GM10248 (cell line): ENCODE measurements at places on chromosomes 11 and 22.

- DNase-seq = no peak
Observed at GRCh38 chr11:1927026-1927847, 7.7 kb downstream of the TNNT3 start.

GRCh38 chr22:29958170-29958569 lies 75.2 kb downstream of the MTMR3 start:
- DNase-seq = no peak

GRCh38 chr11:26753723-26754504 lies 32.1 kb upstream of the SLC5A12 start:
- DNase-seq = no peak

- no peak for DNase-seq
Observed at GRCh38 chr11:9049959-9050358, 41.4 kb downstream of the SCUBE2 start.

DNA sequence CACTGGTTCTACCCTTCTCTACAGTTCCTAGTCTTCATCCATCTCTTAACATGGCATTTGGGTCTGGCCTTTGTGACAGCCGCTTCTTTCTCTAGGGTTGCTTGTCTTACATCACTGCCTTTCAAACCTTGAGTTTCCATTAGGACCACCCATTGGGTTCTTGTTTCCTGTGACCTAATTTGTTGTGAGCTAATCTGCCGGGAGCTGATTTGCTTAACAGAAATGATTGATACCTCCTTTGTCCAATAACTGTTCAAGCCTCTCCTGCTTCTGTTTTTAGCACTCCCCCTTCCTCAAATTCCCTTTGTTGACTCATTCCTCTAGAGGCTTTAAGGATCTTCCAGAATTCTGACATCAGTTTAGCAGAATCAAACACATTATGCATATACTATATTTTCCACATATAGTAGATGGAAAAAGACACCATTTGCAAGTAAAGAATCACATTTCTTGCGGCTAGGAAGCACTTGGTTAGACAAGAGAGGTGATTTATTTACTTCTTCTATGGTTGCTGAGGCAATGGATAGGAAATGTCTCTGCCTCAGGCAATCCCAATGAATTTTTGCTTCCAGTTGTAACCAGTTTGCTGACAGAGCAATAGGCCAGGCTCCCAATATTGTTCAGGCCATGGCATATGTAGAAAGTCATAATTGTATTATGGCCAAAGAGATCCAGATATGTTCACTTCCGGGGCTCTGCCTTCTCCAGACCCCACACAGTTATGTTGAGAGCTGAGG lies 130.7 kb downstream of the SNX19 start:
- no peak for DNase-seq

- DNase-seq = no peak
Observed at GRCh38 chr11:60345489-60345888, 18.4 kb downstream of the MS4A6E start.

- DNase-seq = no peak
Observed at GRCh38 chr11:8480858-8481257, 113.2 kb downstream of the STK33 start.

- no peak for DNase-seq
Observed at GRCh38 chr11:76742902-76743301, 40.3 kb upstream of the TSKU start.

GRCh38 chr11:34749666-34750659 lies 129.1 kb downstream of the EHF start:
- no peak for DNase-seq

GRCh38 chr11:73203790-73204189 lies 14.3 kb upstream of the P2RY2 start:
- DNase-seq = no peak

DNA sequence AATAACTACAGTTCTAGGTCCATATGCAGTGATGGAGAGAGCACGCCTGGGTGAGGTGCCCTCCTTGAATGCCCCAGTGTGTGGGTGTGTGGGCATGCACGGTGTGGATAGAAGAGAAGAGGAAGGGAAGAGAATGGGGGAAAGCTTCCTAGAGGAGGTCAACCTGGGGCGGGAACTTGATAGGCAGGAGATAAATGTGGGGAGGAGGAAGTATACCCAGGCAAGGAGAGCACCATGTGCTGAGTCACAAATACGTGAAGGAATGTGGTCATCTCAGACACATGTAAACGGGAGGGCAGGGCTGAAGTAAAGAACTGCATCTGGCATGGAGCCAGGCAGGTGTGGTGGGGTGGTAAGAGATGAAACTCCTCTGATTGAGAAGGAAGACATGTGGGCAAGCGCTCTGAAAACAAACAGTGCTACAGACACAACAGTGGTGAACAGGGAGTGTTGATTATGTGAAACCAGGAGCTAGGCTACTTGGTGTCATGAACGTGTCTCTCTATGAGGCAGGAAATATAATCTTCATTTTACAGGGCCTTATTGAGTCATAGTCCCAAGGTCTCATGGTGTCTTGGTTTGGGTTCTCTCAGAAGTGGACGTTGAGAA lies 61.5 kb upstream of the EED start:
- no peak for DNase-seq

GRCh38 chr11:128476729-128477128 lies 110.6 kb downstream of the ETS1 start:
- DNase-seq = no peak
